ENCODE measurements at places on chromosomes 1 and 21.

DNA sequence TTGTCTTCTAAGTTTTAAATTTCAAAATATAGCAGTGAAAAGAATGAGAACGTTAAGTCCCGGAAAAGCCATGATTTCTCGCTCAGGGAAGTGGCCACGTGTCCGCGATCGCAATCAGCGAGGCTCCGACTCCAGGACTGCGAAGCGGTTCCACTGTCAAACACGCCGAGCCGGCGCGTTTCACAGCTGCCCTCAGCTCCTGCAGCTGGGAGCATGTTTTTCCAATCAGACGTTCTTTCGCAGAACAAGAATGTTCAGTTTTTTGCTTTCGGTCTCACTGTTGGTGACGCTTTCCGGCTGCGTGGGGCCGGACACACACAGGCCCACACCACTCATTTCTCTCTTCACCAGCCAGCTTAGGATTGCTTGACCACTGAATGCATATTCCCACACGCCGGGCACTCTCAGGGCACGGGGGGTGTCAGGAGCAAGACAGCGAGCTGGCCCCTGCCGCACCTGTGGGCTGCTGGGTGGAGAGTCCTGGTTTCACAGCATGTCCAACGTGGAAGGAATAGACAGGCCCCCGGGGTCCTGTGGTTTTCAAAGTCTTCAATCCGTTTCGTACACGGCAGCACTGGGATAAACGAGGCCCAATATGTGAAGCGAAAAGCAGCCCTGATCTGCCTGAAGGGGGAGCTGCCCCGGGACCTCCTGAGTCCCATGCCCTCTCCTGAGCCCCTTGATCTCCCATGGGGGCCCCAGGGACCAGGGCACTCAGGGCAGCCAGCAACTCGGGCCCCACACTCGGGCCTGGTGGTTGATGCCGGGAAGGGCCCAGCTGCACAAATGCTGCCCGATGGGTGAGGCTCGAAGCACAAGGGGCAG lies 47.3 kb upstream of the COL18A1 start:
- DNase-seq, result no peak

DNA sequence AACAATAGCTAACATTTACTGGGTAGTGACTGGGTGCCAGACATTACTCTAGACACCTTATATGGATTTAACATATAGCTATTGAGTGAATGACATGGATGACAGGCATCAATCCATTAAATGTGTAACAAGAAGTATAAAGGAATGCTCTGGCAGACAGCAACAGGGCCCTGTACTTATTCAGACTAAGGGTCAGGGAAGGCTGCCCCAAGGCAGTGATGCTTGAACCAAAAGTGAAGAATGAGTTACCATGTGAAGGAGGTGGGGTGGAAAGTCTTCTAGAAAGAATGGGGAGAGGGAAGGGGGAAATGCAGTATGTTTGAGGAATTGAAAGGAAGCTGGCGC lies 8.3 kb upstream of the PTPRF start:
- no peak for DNase-seq

GRCh38 chr1:38332649-38333310 lies 286.2 kb upstream of the POU3F1 start:
- DNase-seq, result no peak

- no peak for DNase-seq
Observed at GRCh38 chr1:96076589-96076988, 645.0 kb upstream of the PTBP2 start.

DNA sequence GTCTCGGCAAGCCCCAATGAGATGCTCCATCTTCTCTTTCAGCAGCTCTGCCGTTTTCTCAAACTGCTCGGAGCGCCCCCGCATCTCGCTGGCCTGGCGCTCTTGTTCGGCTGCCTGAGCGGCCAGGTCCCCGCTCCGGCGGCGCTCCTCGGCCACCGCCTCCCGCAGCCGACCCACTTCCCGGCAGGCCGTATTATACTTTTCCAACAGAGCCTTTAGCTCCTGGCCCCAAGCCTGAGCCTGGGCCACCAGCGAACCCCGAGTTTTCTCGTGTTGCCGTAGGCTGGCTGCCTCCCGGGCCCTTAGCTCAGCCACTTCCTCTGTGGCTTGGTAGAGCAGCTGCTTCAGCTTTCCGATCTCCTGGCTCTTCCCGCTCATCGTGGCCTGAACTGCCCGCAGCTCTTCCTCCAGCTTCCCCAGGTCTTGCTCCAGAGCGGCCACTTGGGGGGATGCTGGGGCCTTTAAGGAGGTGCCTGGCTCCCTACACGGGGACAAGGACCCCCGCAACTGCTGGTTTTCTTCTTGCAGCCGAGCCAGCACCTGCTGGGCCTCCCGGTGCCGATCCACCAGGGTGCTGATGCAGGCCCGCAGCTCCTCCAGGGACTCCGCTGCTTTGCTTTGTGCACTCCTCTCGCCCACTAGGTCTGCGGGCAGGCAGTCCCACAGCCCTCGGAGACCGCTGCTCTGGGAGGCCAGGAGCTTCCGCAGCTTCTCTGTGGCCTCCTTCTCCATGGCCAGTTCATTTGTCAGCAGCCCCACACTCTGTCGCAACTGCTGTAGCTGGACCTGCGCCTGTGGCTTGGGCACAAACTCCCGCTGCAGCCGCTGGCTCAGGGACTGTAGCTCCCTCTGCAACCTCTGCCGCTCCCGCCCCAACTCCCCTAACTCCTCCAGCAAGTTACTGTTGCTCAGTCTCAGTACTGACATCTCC lies 13.4 kb upstream of the PIAS3 start:
- DNase-seq, result no peak

- DNase-seq, result no peak
Observed at GRCh38 chr1:54519709-54520108, 28.3 kb upstream of the ACOT11 start.
